ENCODE measurements at places on chromosomes 3 and 15.

- DNase-seq, result no peak
Observed at GRCh38 chr3:1783995-1784394, 314.7 kb upstream of the CNTN4 start.

DNA sequence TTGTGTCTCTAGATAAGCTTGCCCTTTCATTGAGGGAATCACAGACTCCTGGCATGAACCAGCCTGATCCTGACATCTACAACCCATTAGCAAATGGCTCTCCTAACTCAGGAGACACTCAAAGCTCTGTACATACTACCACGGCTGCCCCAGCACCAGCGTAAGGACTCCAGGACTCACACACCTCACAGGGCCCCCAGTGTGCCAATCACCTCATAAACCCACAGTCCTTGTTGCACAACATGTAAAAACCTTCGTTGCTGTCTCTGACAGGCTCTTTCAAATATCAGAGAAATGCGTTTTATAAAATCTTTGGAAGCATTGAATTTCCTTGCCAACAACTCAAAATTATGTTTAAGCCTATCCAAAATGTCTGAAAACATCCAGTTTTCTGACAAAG lies 7.3 kb downstream of the FYCO1 start:
- DNase-seq, result no peak

GRCh38 chr3:42005401-42005800 lies 43.5 kb upstream of the ULK4 start:
- DNase-seq, result no peak

DNA sequence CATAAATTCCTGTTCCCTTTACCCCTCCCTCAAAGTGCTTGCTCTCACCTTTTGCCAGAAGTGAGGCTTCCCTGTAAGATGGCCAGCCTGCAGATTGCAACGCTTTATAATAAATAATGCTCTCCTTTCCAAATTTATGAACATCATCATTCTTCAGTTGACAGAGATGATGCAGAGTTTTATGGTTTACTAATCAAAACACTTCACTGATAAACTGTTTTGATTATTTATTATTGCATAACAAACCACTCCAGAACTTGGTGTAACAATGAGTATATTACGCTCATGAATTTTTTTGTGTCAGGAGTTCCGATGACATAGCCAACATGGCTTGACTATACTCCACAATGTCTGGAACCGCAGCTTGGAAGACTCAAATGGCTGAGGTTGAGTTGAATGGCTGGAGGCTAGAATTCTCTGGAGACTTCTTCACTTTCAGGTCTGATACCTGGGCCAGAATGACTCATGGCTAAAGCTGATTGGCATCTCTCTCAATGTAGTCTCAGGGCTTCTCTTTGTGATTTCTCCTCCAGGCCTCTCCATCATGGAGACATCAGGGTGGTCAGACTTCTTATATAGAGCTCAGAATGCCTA lies 27.3 kb upstream of the TGFBR2 start:
- DNase-seq, result no peak

GRCh38 chr15:51759557-51760070 lies 8.2 kb downstream of the TMOD2 start:
- peak; percentile 93 for DNase-seq

GRCh38 chr15:31537770-31538592 lies 211.3 kb downstream of the KLF13 start:
- no peak for DNase-seq

DNA sequence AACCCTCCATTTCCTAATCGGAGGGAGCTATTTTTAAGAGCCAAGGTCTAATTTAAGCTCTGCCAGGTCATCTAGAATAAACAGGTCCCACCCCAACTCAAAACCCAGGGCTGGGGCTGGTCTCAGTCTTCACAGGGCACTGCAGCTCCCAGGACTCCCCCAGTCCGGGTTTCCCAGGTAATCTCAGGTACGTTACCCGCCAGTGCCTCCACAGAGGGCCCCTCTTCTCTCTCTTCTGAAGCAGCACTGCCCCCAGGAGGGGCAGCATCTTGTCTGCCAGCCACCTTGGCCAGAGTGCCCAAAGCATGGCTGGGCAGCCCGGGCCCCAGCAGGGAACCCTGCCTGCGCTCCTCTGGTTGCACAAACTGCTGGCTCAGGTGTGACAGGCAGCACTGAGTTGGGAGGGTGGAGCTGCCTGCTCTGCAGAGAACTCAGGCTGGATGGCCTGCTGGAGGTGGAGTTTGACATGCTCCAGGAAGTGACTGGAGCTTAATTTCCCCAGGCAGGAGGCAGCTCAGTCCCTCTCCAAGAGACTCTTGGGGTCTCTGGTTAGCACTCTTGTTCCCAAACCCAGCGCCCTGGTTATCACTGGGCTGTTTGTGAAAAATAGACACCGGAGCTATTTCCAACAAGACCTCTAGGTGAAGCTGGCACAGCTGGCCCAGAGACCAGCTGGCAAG lies at the start of gene PLA2G4F:
Gene PLA2G4F (minus strand): TSS at position 394 of the 680 bp plus-strand sequence. CDS start 87 bp downstream, at position 307.
- no peak for DNase-seq

- no peak for DNase-seq
Observed at GRCh38 chr3:52843108-52843865, 8.5 kb upstream of the MUSTN1 start.

- DNase-seq, result peak; percentile 60
Observed at GRCh38 chr15:60673918-60674558, 195.1 kb upstream of the ICE2 start.

GRCh38 chr3:64805248-64805647 lies 117.4 kb upstream of the ADAMTS9 start:
- DNase-seq, result no peak

GRCh38 chr15:80568298-80568697 lies 126.8 kb upstream of the ABHD17C start:
- DNase-seq, result no peak

GRCh38 chr3:102936511-102937045 lies 501.8 kb downstream of the ZPLD1 start:
- no peak for DNase-seq

DNA sequence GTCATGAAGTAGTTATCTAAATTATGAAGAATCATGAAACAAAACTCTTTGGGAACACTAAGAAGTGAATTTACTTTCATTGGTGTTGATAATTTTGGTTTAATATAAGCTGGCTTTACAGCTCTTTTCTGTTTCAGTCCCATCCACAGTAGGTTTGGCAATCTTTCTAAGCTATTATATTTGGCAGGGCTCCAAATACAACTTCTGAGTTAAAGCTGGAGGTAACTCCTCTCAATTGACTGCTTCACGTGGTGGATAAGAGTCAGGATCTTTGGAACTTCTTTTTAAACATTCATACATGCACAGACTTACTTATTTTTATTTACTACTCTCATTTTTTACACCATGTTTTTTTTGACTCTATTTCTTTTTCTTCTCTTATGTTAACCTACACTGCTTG lies 106.5 kb upstream of the EPHA3 start:
- no peak for DNase-seq

DNA sequence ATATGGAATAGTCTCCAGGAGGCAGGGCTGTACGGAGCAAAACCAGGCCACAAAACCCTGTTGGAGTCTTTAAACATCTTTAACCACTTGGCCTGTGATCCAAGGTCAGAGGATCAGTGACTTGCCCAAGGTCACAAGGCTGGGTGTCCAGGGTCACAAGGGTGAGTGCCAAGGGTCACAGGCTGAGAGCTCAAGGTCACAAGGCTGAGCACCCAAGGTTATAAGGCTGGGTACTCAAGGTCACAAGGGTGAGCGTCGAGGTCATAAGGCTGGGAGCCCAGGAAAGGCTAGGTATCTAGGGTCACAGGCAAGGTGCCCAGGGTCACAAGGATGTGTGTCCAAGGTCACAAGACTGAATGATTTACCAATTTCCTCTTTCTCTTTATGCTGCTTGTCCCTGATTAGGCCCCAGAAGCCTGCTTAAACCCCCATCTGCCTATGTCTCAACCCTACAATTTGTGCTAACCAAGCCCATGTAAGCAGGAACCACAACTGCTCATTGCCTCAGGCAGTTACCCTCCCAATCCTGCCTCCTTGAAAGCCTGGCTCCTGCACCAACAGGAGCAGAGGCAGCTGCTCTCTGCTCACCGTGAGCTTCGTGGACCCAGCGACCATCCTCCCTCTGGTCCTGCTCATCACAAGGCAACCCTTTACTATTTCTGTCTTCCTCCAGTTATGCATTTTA lies 51.5 kb downstream of the MGLL start:
- no peak for DNase-seq

GRCh38 chr15:86483936-86484335 lies 404.3 kb downstream of the AGBL1 start:
- DNase-seq, result no peak

GRCh38 chr3:148601766-148602685 lies 95.7 kb upstream of the AGTR1 start:
- DNase-seq, result no peak

DNA sequence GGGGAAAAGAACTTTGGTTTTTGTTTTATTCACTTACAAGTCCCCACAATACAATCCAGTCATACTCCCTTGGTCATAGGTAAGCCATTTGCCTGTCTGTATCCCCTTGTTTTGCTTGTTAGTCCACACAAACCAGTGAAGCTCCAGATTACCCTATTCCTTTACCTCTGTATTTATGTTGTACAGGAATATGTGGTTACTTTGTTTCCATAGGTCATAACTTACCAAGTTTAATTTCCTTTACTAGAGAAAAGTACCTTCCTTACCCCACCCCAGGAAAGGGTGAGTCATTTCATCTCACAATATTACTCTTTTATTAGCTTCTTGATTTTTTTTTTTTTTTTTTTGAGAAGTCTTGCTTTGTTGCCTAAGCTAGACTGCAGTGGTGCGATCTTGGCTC lies 113.4 kb upstream of the LRRFIP2 start:
- no peak for DNase-seq
